Foreskin keratinocyte (primary cell): ENCODE measurements at places on chromosomes 6 and 20. TPM values are rescaled to one million over a fixed set of nuclear protein-coding genes. Genes with fewer than 3 reads are reported as not detected.

CNBD2 gene
- 2.4 and 2.6 TPM in 2 replicates for polyA plus RNA-seq

HSPA12B gene
- polyA plus RNA-seq: 0.02 TPM in 2 replicates

TENT5A gene
- polyA plus RNA-seq: 0.74 and 1.0 TPM in 2 replicates

GJA10 gene
- not detected in 2 replicates for polyA plus RNA-seq

MRPS18A gene
- polyA plus RNA-seq: 88.8 and 92.9 TPM in 2 replicates

DDR1 gene
- 138 and 147 TPM in 2 replicates for polyA plus RNA-seq

MTRF1L gene
- 9.8 and 10.5 TPM in 2 replicates for polyA plus RNA-seq

CYP24A1 gene
- polyA plus RNA-seq: 0.58 and 0.63 TPM in 2 replicates

SIRPA gene
- polyA plus RNA-seq: 24.1 and 28.7 TPM in 2 replicates

DNAH8 gene
- not detected in 2 replicates for polyA plus RNA-seq

MLIP gene
- not detected in 2 replicates for polyA plus RNA-seq

TMEM74B gene
- 0.17 and 0.22 TPM in 2 replicates for polyA plus RNA-seq

CPNE5 gene
- polyA plus RNA-seq: 0.08 TPM in 1 of 2 replicates, not detected in the other

MLN gene
- polyA plus RNA-seq: not detected in 2 replicates

OPRM1 gene
- polyA plus RNA-seq: not detected in 2 replicates

GPX5 gene
- not detected in 2 replicates for polyA plus RNA-seq

LY6G6D gene
- not detected in 2 replicates for polyA plus RNA-seq

OR12D1 gene
- not detected in 2 replicates for polyA plus RNA-seq

EPM2A gene
- polyA plus RNA-seq: 1.2 and 1.6 TPM in 2 replicates

TNFRSF6B gene
- polyA plus RNA-seq: 245 and 287 TPM in 2 replicates

PCK1 gene
- polyA plus RNA-seq: not detected in 2 replicates

PBOV1 gene
- not detected in 2 replicates for polyA plus RNA-seq

EYA4 gene
- polyA plus RNA-seq: not detected in 2 replicates

SPATA25 gene
- 0.07 and 0.11 TPM in 2 replicates for polyA plus RNA-seq

KCNG1 gene
- 10.5 and 22.9 TPM in 2 replicates for polyA plus RNA-seq

MYLIP gene
- polyA plus RNA-seq: 1.4 and 1.7 TPM in 2 replicates

SNAP91 gene
- polyA plus RNA-seq: not detected in 2 replicates

OPN5 gene
- polyA plus RNA-seq: 0.01 TPM in 1 of 2 replicates, not detected in the other

NKX2-2 gene
- not detected in 2 replicates for polyA plus RNA-seq

SLC24A3 gene
- polyA plus RNA-seq: 0.10 and 0.15 TPM in 2 replicates

GRM1 gene
- not detected in 2 replicates for polyA plus RNA-seq
